ENCODE measurements at places on chromosomes 4 and X.

- no peak for DNase-seq
These were observed 2.1 kb downstream of the HSD17B11 start for GRCh38 chr4:87388901-87389300.

GRCh38 chr4:38109370-38109769, 149.2 kb downstream of the PTTG2 start:
- no peak for DNase-seq

DNA sequence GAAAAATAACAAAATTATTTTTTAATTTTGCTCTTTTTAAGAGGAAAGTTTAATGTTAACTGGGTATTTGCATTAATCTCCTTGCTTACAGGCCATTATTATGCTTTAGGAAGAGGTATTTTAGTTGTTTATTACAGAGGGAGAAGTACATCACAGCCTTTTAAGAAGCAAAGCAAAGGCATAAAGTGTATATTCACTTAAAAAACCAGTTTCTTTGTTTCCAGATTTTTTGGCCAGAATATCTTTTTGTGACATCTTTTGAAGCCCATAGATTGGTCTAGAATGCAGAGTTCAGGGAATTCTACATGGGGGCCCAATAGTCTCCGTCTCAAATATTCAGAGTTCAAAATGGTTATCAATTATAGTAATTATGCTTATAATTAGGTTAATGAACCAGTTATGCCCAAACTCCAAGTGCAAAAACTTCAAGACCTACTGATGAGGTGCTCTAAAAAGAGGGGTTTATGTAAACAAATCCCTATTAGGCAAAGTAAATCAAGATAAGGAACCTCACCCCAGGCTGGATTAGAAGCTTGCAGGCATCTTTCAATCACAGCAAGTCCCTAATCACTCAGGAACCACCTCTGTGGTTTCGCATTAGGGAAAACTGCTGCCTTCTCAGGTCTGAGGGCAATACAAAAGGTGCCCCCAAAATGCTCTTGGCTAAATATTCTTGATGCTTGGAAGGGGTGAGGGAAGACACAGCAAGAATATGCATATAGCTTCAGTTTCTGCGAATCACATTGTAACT, 1.4 kb downstream of the CXXC4 start:
- no peak for DNase-seq

GRCh38 chrX:153704021-153704526, 16.3 kb downstream of the SLC6A8 start:
- no peak for DNase-seq

- no peak for DNase-seq
These were observed 7.3 kb downstream of the CDKL2 start for GRCh38 chr4:75623026-75623425.

DNA sequence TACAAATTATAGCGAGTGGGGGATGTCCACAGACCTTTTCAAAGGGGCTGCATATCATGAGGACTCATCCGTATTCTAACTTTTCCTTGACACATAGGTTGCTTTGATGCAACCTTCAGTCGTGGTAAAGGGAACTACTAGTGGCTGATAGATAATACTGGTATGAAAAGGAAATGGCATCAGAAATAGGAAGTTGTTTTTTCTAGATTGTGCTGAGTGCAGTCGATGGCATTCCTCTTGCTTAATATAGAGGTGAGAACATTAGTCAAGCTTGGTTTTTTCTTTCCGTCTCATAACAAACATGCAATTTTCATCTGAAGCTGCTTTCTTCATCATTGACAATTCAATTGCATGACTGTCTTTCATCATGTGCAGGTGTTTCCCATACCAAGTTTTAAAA, 16.6 kb downstream of the ENPEP start:
- DNase-seq, result no peak

- no peak for DNase-seq
These were observed 393.0 kb upstream of the GNPDA2 start for GRCh38 chr4:45119376-45119775.

DNA sequence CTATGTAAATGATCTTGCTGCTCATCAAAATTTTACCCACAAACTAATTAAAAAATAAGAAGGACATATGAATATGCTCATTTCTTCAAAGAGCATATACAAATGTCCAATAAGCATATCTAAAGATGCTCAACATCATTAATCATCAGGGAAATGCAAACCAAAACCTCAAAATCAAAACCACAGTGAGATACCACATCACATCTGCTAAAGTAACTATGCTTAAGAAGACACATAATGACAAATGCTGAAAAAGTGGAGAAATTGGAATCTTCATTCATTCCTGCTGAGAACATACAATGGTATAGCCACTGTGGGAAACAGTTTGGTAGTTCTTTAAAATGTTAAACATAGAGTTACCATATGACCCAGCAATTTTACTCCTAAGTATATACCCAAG, 81.9 kb downstream of the AFF2 start:
- no peak for DNase-seq

DNA sequence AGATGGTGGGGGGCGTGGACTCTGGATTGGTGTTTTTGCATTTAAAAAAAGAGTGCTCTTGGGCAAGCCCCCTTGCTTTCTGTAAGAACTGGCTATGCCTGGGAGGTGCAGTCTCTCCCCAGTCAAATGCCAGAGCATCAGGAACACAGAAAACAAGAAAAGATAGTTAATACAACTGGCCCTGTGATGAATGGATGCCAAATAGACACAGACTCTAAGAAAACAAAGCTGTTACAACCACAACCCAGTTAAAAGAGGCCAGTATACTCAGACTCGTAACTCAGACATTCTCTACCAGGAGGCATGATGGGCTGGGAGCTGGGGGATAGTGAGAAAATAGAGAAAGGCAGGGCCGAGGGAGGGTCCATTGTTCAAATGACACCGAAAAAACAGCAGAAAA, 32.5 kb upstream of the C1QTNF7 start:
- DNase-seq, result no peak
